Natural killer cell (primary cell): ENCODE measurements at places on chromosomes 6 and 20. TPM values are rescaled to one million over a fixed set of nuclear protein-coding genes. Genes with fewer than 3 reads are reported as not detected.
A peak's percentile ranks its signal among the peaks of the same experiment; 100 is the strongest.

DNA sequence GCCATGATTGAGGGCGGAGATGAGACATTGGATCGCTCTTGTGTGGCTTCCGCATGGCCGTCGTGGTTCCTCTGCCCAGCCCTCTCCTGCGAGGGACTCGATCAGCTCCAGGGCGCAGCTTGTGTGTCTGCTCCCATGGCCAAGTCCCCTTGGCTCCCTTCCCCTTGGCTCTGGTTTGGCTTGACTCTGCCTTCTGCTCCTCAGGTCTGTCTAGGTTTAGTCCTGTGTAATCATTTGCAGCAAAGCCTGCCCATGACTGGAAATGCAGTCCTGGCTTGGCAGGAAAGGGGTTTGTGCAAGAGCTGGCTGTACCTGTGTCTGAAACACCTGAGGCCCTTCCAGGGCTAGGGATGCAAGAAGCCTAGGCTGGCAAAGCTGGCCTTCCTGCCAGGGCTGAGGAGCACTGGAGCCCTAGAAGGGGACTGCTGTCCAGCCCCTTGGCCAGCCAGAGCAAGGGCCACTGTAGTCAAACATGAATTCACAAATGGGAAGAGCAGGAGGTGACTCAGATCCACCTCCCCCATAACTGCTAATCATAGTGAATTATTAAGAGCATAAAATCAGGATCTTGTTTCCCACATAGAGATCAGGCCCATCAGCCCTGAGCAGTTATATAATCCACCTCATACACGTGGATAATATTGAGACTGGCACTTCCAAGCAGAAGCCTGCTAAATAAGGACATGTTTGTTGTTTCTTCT is 196.8 kb downstream of the FARS2 start:
- no peak for DNase-seq

DNA sequence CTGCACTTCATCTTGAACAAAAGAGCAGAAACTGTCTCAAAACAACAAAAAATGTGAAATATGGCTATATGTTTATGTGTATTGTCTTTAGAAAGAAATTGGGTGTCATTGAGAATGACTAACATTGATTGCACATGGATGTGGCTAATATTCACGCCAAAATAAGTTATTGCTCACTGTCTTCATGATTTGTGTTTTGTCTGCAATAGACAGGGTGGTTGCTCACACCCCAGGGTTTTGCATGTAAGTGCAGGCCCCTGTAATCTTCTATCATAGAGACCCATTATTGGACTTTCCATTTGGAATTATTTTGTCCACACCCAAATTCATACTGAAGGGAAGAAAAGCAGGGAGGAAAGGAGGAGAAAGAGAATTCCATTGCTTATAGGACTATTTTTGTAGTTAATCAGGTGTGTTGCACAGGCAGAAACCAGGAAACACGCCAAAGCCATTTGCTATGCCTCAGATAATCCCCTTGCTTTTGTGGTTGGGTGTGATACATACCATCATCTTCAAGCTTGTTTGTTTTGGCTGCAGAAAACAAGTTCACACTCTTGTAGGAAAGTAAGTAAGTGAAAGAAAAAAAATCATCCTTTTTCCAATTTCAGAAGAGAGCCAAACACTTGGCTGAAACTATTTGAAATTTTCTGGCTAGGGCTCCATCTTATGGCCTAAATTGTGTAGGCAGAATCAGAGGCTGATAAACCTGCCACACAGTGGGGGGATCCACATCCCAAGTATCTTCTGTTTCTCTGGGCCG is 214.1 kb downstream of the COL12A1 start:
- DNase-seq: no peak

DNA sequence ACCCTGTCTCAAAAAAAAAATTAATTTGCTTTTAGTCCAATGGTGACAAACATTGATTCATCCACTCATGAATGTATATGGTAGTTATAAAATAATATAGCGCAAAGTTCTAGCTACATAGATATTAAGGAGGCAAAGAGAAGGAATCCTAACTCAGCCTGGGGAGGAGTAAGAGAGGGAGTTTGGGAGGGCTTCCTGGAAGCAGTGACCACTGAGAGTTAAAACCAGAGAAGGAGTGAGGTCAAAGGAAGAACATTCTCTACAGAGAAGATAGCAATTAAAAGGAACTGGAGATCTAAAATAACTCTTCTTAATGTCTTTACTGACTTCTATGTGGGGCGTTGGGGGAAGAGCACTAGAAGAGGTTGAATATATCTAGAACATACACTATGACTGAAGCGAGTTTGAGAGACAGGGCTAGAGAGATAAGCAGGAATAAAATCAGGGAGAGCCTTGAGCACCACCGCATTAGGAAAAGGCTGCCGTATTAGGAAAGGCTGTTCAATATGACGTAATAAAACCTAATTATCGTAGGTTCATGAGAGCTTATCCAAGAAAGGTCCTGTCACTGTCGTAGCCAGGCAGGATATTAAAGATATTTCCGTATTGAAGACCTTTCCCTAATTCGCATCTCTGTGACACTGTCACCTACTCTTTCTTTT is 81.8 kb upstream of the CNKSR3 start:
- no peak for DNase-seq

GRCh38 chr6:157312757-157313156 is 10.6 kb downstream of the TMEM242 start:
- peak; percentile 28 for DNase-seq

DNA sequence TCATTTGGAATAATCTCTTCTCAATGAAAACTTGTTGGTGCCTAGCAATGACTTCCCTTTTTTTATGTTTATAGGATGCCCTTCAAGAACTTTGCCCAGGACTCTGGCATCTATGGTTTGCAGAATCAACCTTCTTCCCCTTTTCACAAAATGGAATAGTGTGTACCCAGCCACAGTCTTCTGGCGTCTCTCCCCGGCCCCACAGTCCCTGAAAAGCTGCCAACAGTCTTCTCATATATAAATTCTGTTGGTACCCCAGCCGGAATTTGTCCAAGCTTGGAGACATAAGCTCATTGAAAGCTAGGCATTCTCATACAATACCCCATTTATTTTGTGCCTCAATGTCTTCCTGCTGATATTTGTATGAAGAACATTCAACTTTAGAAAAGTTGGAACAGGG is 26.4 kb upstream of the MCM3 start:
- no peak for DNase-seq

- DNase-seq: no peak
Observed at GRCh38 chr6:36320475-36320874, 16.2 kb downstream of the BNIP5 start.

GRCh38 chr20:33284284-33284683 is 1.3 kb downstream of the BPIFB1 start:
- DNase-seq: no peak

SMOC2 gene
- not detected for total RNA-seq

PRR18 gene
- total RNA-seq: not detected

TBX18 gene
- total RNA-seq: not detected

C6orf15 gene
- not detected for total RNA-seq
